Activated CD8-positive, alpha-beta T cell treated with anti-CD3 and anti-CD28 coated beads for 36 hours (primary cell): ENCODE measurements at places on chromosomes 11 and 22. TPM values are rescaled to one million over a fixed set of nuclear protein-coding genes. Genes with fewer than 3 reads are reported as not detected.

The SCN2B gene
- total RNA-seq = not detected

The DEFB131B gene
- total RNA-seq = not detected

DNA sequence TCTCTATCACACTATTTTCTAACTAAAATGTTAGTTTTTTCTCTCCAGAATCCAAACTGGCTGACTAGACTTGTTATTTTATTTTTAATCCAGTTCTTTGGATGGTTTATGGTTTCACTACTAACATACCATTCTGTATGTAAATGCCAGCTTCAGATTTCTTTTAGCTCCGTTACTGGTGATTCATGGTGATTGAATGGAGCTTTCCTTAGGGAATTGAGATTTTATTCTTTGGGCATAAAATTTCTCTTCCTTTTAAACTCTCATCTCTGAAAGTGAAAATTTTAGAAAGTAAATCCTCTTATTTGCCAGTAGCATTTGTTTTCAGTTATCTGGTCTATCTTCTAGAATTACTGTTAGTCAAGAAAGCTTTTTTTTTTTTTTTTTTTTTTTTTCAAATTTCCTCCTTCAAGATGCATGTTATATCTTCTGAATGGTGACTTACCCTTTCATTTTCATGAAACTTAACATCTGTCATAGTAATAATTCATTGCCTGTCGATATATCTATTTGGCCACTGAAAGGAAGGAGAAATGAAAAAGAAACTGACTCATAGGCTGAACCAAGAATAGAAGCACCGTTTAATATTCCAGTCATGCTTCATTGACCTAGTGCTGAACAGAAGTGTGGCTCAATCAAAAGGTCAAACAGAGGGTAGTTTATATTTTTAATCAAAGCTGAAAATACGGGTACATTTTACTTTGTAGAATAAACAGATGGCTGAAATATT lies 6.4 kb downstream of the ENDOD1 start:
- no peaks in the 10 kb centered on the region for H3K27me3 ChIP-seq
- H3K36me3 ChIP-seq = peaks cover 17% of the 10 kb centered on the region
- H3K4me1 ChIP-seq = peaks cover 69% of the 10 kb centered on the region
- no peak overlapping the region for H3K4me3 ChIP-seq
- H3K27ac ChIP-seq = peak overlapping the region; percentile 64
- no peak for DNase-seq

- DNase-seq = no peak
- H3K27ac ChIP-seq = no peak overlapping the region
- peaks cover 2% of the 10 kb centered on the region for H3K4me1 ChIP-seq
- H3K36me3 ChIP-seq = no peaks in the 10 kb centered on the region
- H3K27me3 ChIP-seq = no peaks in the 10 kb centered on the region
These were observed 43.3 kb downstream of the USP35 start for GRCh38 chr11:78231962-78232501.

The MS4A3 gene
- not detected for total RNA-seq

DNA sequence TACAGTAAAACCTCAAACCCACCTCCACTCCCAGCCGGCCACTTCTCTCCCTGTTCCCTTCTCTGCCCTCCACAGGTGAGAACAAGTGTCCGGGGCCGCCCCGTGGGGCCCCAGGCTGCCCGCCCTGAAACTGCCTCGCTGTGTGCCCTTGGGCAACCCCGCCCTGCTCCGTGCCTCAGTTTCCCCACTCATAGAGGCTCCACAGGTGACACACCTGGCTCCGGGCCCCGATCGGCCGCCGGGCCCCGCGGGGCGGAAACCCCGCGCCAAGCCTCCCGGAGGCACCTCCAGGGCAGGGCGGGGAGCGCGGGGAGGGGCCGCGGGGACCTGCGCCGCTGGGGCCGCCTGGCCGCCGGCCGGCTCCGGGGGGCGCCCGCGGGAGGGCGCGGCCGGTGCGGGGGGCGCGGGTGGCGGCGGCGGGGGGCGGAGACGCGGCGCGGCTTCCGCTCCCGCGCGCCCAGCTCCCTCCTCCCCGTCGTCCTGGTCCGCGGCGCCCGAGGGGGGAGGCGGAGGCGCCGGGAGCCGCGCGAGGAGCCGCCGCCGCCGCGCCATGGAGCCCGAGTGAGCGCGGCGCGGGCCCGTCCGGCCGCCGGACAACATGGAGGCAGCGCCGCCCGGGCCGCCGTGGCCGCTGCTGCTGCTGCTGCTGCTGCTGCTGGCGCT lies at the start of gene LRP5:
Gene LRP5 (plus strand): TSS at position 475 of the 663 bp plus-strand sequence. CDS start 124 bp downstream, at position 599.
- peaks cover 2% of the 10 kb centered on the region for H3K27me3 ChIP-seq
- peak within 1 kb of the TSS; percentile 72 for H3K27ac ChIP-seq
- H3K4me3 ChIP-seq = peak within 1 kb of the TSS; percentile 92
- H3K4me1 ChIP-seq = peaks cover 13% of the 10 kb centered on the region
- H3K36me3 ChIP-seq = no peaks in the 10 kb centered on the region

The MMP12 gene
- total RNA-seq = not detected

GRCh38 chr11:77207618-77208313 lies 79.7 kb downstream of the MYO7A start:
- H3K27ac ChIP-seq = no peak overlapping the region
- H3K4me3 ChIP-seq = no peak overlapping the region
- no peaks in the 10 kb centered on the region for H3K36me3 ChIP-seq

The SCUBE1 gene
- total RNA-seq = 0.07 TPM
